Temporal lobe (tissue), 4 donors: ENCODE measurements at places on chromosomes 3 and 15. TPM values are rescaled to one million over a fixed set of nuclear protein-coding genes. Genes with fewer than 3 reads are reported as not detected.

The ZMAT3 gene
- total RNA-seq, result 10.8 TPM

The HYAL3 gene
- 4.9 TPM for total RNA-seq

The SNX33 gene
- 1.7 TPM for total RNA-seq

The BSN gene
- 14.3 TPM for total RNA-seq

The C2CD4B gene
- 1.2 TPM for total RNA-seq

The ZBTB20 gene
- 65.2 TPM for total RNA-seq

The SCG5 gene
- total RNA-seq, result 101 TPM

The WDR76 gene
- 10.8 TPM for total RNA-seq

The P2RY1 gene
- 11.6 TPM for total RNA-seq

The KNL1 gene
- total RNA-seq, result 3.7 TPM

The APOD gene
- 7.4 TPM for total RNA-seq

The CEMIP gene
- 3.9 TPM for total RNA-seq

The SLC12A1 gene
- total RNA-seq, result 0.98 TPM

The FRMD5 gene
- 19.7 TPM for total RNA-seq

The NCEH1 gene
- 5.2 TPM for total RNA-seq

The COX5A gene
- 46.7 TPM for total RNA-seq

The ATP10A gene
- total RNA-seq, result 0.74 TPM

The WDR93 gene
- 0.25 TPM for total RNA-seq

The NLGN1 gene
- 61.0 TPM for total RNA-seq

The SKOR1 gene
- 0.25 TPM for total RNA-seq

The GOLGA8G gene
- total RNA-seq, result not detected

The CCR8 gene
- total RNA-seq, result not detected

The GOLGA8N gene
- total RNA-seq, result 3.0 TPM

The IL17RC gene
- 3.2 TPM for total RNA-seq

The CFAP44 gene
- total RNA-seq, result 5.4 TPM

The ZBED2 gene
- total RNA-seq, result not detected

The COX17 gene
- 12.3 TPM for total RNA-seq

The SLC9C1 gene
- total RNA-seq, result 0.25 TPM
